Esophagus muscularis mucosa (tissue), 4 donors: ENCODE measurements at places on chromosomes 7 and 10. TPM values are rescaled to one million over a fixed set of nuclear protein-coding genes. Genes with fewer than 3 reads are reported as not detected.

- H3K27me3 ChIP-seq: no peaks in the 10 kb centered on the region
- no peaks in the 10 kb centered on the region for H3K36me3 ChIP-seq
- no peak overlapping the region for H3K4me3 ChIP-seq
- no peaks in the 10 kb centered on the region for H3K4me1 ChIP-seq
These were observed 21.1 kb upstream of the GPR26 start for GRCh38 chr10:123645016-123645415.

GRCh38 chr7:72709909-72710308, 118.1 kb downstream of the TYW1B start:
- DNase-seq: no peak
- no peak overlapping the region for H3K27ac ChIP-seq
- H3K27me3 ChIP-seq: no peaks in the 10 kb centered on the region
- no peaks in the 10 kb centered on the region for H3K4me1 ChIP-seq
- no peak overlapping the region for H3K4me3 ChIP-seq
- peaks cover 14% of the 10 kb centered on the region for H3K36me3 ChIP-seq

GRCh38 chr7:157944051-157944450, 607.2 kb downstream of the DNAJB6 start:
- DNase-seq: no peak
- H3K27me3 ChIP-seq: no peaks in the 10 kb centered on the region
- H3K4me1 ChIP-seq: no peaks in the 10 kb centered on the region
- no peaks in the 10 kb centered on the region for H3K36me3 ChIP-seq

DNA sequence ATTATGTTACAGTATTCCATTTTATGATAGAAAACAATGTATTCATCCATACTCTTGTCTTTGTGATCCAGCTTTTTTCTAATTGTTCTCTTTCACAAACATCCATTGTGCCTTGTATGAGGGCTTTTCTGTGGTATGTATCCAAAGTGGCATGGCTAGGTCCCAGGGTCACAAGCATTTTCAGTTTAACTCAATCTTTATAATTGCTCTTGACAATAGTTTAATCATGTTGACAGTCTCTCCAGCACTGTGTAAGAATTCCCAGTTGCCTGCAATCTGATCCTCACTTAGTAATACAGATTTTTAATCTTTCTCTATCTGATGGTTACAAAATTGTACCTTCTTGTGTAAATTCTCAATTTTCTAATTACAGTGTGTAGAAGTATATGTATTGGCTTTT, 533.4 kb downstream of the NEBL start:
- H3K4me3 ChIP-seq: no peak overlapping the region
- H3K27ac ChIP-seq: no peak overlapping the region
- H3K36me3 ChIP-seq: no peaks in the 10 kb centered on the region

DNA sequence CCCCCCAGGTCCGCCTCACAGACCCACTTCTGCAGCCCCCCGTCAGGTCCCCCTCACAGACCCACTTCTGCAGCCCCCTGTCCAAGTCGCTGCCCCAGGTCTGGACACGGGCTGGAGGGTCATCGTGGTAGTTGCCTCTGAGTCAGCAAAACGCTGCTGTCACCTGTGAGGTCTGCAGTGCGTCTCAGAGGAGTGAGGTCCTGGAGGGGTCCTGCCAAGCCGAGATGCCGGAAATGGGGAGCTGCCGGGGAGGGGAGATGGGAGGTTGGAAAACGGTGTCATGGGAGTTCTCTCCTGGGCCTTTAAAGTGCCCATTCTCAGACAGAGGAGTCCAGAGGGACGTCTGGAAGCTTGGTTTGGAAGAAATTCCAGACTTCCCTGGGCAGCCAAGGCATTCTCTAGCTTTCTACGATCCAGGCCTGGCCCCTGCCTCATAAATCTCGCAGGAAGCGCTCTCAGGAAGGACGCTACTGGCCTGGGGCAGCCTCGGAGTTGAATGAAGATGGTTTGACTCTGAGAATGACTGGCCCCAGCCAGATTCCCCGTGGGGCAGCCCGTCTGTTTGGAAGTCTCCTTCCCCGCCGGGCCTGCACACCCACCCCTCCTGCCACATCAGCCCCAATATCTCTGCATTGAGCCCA, 38.7 kb downstream of the CALML3 start:
- no peak overlapping the region for H3K27ac ChIP-seq
- DNase-seq: no peak
- H3K36me3 ChIP-seq: no peaks in the 10 kb centered on the region

DNA sequence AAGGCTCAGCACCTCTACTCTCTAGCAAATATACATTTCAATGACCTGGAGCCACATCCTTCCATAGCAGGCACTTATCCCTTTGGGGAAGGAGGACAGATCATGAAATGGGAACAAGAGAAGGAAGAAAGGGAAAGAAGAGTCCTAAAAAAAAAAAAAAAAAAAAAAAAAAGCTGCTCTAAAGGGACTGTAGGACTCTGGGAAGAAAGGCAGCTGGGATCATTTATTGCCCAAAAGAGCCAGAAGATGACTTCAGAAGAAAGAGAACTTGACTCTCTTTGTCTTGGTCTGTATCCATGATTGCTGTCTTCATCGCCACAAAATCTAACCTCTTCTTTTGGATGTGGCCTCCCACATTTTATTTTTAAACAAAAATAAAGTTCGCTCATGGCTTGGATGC, 203.6 kb upstream of the CELF2 start:
- H3K36me3 ChIP-seq: no peaks in the 10 kb centered on the region
- no peak for DNase-seq
- no peaks in the 10 kb centered on the region for H3K27me3 ChIP-seq
- H3K27ac ChIP-seq: peak overlapping the region; percentile 4

DNA sequence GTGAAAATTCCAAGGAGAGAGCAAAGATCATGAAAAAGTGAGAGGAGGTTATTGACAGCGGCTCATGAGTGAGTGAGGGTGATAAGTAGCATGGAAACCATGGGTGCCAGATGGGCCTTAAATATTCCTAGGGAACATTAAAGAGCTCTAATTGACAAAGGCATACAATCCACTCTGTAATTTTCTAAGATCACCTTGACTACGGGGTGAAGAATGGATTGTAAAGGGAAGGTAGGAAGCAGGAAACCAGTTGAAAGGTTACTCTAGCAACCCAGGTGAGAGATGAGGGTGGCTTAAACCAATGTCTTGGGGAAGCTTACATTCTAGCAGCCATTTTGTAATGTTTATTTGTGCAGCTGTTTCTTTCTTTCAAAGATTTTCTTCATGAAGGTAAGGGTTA, 75.7 kb downstream of the RSU1 start:
- no peak for DNase-seq
- no peak overlapping the region for H3K27ac ChIP-seq
- no peaks in the 10 kb centered on the region for H3K27me3 ChIP-seq
- H3K4me1 ChIP-seq: no peaks in the 10 kb centered on the region

DNA sequence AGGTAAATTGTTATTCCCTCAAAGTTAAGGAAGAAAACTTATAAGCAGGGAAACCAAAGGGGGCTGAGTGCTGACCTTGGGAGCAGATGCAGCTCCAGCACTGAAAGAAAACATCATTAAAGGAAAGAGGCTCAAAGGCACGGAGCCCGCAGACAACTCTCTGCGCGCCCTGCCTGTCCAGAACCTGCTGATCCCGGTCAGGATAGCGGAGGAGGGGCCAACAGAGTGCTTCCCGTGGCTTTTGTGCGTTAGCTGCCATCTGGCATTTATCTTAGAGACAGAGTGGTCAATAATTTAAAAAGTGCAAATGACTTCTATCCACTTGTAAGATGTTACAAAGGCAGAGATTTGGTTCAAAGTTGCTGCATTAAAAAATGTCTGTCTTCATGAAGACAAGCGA, 162.1 kb downstream of the FANK1 start:
- peaks cover 5% of the 10 kb centered on the region for H3K4me1 ChIP-seq
- H3K36me3 ChIP-seq: no peaks in the 10 kb centered on the region
- DNase-seq: no peak
- H3K27me3 ChIP-seq: no peaks in the 10 kb centered on the region
- H3K4me3 ChIP-seq: no peak overlapping the region

DNA sequence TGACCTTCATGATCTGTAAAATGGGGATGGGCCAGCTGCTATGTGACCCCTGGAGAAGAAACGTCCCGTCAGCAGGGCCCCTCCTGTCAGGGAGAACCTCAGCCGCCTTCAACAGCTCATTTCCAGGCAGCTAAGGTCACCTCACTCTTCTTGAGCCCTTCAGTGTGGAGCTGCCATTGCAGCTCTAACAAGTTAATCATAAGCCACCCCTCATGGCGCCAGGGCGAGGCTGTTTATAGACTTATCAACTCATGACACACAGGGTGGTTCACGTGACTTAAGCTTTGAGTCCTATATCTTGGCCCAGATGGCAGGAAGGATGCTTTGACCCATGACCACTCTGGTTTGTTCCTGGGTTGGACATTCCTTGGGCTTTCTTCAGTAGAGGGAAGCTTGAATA, 315.1 kb downstream of the TNS3 start:
- no peaks in the 10 kb centered on the region for H3K27me3 ChIP-seq
- H3K27ac ChIP-seq: no peak overlapping the region
- no peaks in the 10 kb centered on the region for H3K36me3 ChIP-seq

GRCh38 chr10:96618653-96619052, 31.8 kb upstream of the TM9SF3 start:
- DNase-seq: no peak
- H3K27me3 ChIP-seq: no peaks in the 10 kb centered on the region
- peaks cover 26% of the 10 kb centered on the region for H3K4me1 ChIP-seq
- H3K4me3 ChIP-seq: no peak overlapping the region
- H3K36me3 ChIP-seq: no peaks in the 10 kb centered on the region
- no peak overlapping the region for H3K27ac ChIP-seq

DNA sequence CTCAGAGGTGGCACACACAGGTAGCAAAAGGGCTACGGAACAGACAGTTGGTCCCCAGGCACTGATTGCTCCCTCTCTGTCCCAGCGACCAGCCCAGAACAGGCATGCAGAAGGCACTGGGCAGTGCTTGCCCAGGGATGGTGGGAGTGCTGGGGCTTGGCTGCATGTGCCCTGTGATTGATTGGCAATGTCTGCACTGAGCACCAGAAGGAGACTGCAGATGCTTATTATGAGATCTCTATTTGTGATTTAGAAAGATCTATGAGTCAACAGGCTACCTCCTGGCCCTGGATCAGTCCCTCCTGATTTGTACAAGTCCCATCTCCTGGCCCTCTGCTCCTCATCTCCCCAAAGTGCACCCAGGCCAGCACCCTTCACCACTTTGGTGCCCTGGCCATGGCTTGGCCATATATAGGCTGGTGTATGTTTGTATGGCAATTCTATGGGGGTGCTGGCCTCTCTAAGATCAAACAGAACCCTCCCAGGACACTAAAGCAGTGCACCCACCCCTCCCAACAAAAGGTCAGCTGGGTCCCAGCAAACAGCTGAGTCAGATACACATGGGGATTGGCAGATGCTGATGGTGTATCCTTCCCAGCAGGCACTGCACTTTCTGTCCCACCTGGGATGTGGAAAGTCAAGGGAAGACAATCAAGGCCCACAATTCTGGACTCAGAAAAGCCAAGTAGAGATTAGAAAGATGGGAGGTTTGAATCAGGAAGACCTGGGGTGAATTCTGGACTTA, 30.9 kb downstream of the CAMK2B start:
- H3K4me1 ChIP-seq: no peaks in the 10 kb centered on the region
- H3K27me3 ChIP-seq: no peaks in the 10 kb centered on the region
- H3K27ac ChIP-seq: no peak overlapping the region
- DNase-seq: peak; percentile 53

DNA sequence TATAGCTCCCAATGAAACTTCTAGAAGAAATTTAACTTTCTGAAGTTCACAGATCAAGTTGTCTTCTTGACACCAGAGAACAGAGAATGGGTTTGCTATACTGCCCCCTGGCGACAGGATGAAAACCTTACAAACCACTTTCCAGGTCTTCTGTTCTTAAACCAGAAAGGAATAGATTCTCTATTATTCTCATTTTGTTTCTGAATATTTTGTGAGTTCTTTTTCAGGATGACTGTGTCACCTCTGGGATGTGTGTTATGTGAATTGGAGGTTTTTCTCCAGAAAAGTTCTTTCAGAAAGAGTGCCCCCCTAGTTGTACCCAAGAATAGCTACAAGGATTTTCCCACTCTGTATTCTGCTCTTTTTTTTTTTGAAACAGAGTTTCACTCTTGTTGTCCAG, 6.3 kb downstream of the IFT22 start:
- no peak for DNase-seq
- peaks cover 49% of the 10 kb centered on the region for H3K36me3 ChIP-seq
- no peak overlapping the region for H3K27ac ChIP-seq
- H3K27me3 ChIP-seq: peaks cover 8% of the 10 kb centered on the region
- no peak overlapping the region for H3K4me3 ChIP-seq
- H3K4me1 ChIP-seq: no peaks in the 10 kb centered on the region

- peaks cover 62% of the 10 kb centered on the region for H3K4me1 ChIP-seq
- peaks cover 9% of the 10 kb centered on the region for H3K36me3 ChIP-seq
- no peaks in the 10 kb centered on the region for H3K27me3 ChIP-seq
- H3K27ac ChIP-seq: peak overlapping the region; percentile 100
- H3K4me3 ChIP-seq: peak overlapping the region; percentile 97
- DNase-seq: no peak
These were observed 704 bp downstream of the TNKS2 start for GRCh38 chr10:91798649-91799611.

GRCh38 chr7:14133752-14134151, 144.3 kb upstream of the ETV1 start:
- H3K4me3 ChIP-seq: no peak overlapping the region
- no peaks in the 10 kb centered on the region for H3K27me3 ChIP-seq
- H3K36me3 ChIP-seq: no peaks in the 10 kb centered on the region
- H3K27ac ChIP-seq: no peak overlapping the region
- no peaks in the 10 kb centered on the region for H3K4me1 ChIP-seq

GRCh38 chr10:102645741-102646609, 1.7 kb downstream of the TRIM8 start:
- H3K27me3 ChIP-seq: no peaks in the 10 kb centered on the region
- H3K27ac ChIP-seq: peak overlapping the region; percentile 100
- H3K4me1 ChIP-seq: peaks cover 48% of the 10 kb centered on the region
- H3K36me3 ChIP-seq: no peaks in the 10 kb centered on the region
- DNase-seq: peak; percentile 97

- peak overlapping the region; percentile 71 for H3K4me3 ChIP-seq
- peak; percentile 89 for DNase-seq
- peak overlapping the region; percentile 45 for H3K27ac ChIP-seq
- peaks cover 8% of the 10 kb centered on the region for H3K4me1 ChIP-seq
These were observed 973 bp downstream of the SDK1 start for GRCh38 chr7:3301831-3302618.

GRCh38 chr7:55527307-55527706, 45.0 kb downstream of the VOPP1 start:
- no peaks in the 10 kb centered on the region for H3K27me3 ChIP-seq
- no peak for DNase-seq
- no peaks in the 10 kb centered on the region for H3K36me3 ChIP-seq
- H3K4me3 ChIP-seq: no peak overlapping the region
- no peak overlapping the region for H3K27ac ChIP-seq
- H3K4me1 ChIP-seq: peaks cover 16% of the 10 kb centered on the region

DNA sequence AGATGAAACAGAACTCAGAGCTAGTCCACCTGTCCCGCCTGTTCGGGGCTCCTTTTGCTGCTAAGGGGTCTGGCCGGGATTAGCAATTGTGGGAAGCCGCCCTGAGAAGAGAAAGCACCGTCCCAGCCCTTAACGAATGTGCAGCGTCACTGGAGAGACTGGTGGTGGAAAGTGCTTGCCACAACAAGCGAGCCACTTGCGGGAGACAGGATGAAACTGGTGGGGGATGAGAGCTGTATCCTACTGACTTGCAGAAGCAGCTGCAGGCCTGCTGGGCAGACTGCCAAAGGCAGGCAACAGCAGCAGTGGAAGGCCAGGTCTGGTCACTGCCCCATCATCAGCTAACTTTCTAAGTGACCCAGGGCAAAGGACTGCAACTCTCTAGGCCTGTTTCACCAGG, 95.4 kb downstream of the FAM53B start:
- no peaks in the 10 kb centered on the region for H3K36me3 ChIP-seq
- no peak overlapping the region for H3K4me3 ChIP-seq
- no peaks in the 10 kb centered on the region for H3K27me3 ChIP-seq
- H3K27ac ChIP-seq: peak overlapping the region; percentile 68
- H3K4me1 ChIP-seq: peaks cover 97% of the 10 kb centered on the region
- DNase-seq: no peak

Gene FOXP2
- total RNA-seq: 37.1 TPM

Gene MKX
- 35.5 TPM for total RNA-seq

Gene NRG3
- total RNA-seq: 0.17 TPM

Gene MCM10
- not detected for total RNA-seq

Gene LRRD1
- total RNA-seq: not detected
